ENCODE measurements at places on chromosomes 1 and 21.

DNA sequence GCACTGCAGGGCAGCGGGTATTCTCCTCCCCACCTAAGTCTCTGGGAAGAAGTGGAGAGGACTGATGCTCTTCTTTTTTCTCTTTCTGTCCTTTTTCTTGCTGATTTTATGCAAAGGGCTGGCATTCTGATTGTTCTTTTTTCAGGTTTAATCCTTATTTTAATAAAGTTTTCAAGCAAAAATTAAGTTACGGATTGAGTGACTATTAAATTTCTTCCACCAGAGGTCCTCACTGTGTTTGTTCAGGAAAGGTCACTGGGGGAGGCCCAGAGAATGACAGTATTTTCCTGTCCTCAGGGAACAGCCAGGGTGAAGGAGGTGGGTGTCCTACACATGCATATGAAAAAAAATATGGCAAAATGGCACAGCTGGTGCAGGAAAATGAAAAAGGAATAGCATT is 4.4 kb upstream of the ELF3 start:
- DNase-seq, result no peak

- no peak for DNase-seq
These were observed 97.0 kb downstream of the PLD5 start for GRCh38 chr1:242427519-242427918.

- DNase-seq, result no peak
These were observed 31.0 kb upstream of the TGFBR3 start for GRCh38 chr1:91916811-91917460.

GRCh38 chr1:5312862-5313261 is 658.5 kb downstream of the AJAP1 start:
- DNase-seq, result no peak

GRCh38 chr21:29152916-29153315 is 22.5 kb downstream of the MAP3K7CL start:
- no peak for DNase-seq

DNA sequence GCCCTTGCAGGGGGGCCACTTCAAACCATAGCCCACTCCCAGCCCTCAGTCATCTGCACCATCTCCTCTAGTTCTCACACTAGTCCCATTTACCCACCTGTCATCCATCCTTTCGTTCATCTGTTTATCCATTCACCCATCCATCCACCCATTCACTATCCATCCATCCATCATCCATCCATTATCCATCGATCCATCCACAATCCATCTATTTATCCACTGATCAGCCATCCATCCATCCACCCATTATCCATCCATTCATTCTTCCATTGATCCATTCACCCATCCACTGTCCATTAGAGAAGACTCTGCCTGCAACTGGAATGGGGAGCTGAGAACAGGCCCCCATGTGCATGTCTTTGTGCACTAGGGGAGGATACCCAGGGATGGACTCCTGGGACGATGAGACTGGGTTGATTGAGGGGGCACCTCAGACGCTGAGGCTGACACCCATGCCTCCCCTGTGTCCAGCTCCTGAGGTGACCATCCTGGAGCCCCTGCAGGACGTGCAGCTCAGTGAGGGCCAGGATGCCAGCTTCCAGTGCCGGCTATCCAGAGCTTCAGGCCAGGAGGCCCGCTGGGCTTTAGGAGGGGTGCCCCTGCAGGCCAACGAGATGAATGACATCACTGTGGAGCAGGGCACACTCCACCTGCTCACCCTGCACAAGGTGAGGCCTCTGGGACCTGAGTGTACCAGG is 97.9 kb downstream of the TRIM11 start:
- no peak for DNase-seq

- peak; percentile 47 for DNase-seq
These were observed 36.7 kb downstream of the ATP2B4 start for GRCh38 chr1:203663294-203663693.

GRCh38 chr1:1832820-1833219 is 54.5 kb upstream of the NADK start:
- DNase-seq, result no peak

DNA sequence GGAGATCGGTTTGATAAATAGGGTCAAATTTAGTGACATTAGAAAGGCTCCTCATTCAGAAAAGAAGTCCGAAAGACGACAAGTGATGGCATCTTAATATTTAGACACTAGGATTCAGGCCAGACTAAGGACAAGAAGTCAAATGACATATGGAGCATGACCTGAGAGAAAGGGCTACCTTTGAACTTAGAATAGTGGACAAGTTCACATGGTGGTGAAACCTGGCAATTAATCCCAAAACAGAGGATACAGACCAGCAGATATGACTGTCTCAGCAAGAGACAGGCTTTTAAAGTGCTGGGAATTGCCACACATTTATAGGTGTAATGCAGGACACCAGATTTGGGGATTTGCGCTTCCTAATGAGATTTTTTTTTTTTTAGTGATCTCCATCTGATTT is 145.2 kb downstream of the ZP4 start:
- DNase-seq, result no peak

DNA sequence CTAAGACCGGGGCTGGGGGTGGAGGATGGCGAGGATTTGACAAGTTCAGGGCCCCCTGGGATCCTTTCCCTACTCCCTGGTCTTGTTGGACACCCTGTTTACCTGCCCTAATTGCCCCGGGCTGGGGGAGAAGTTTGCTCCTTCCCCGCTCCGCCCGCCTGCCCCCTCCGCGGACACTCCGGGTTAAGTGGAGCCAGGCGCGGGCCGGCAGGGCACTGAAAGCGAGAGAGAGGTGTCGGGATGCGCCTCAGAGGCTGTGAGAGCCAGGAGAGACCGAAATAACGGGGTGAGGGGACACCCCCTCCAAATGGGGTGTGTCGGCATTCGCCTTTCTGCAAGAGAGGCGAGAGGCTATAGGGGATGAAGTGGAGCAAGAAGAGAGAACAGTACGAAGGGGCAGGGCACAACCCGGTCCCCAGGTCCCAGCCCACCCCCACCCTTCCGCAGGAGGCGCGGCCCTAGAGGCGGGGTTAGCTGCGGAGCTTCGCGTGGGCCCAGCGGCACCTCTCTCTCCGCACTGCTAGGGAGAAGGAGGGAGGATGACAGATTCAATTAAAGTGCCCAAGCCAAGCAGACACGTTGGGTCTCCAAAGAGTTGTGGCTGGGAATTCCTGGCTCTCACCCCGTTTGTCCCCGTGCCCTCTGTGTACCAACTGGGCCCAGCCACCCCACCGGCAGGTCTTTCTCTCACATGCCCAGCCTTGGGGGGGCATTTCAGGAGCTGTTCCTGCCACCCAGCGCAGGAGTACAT is 3.8 kb downstream of the EFNA3 start:
- DNase-seq, result no peak

DNA sequence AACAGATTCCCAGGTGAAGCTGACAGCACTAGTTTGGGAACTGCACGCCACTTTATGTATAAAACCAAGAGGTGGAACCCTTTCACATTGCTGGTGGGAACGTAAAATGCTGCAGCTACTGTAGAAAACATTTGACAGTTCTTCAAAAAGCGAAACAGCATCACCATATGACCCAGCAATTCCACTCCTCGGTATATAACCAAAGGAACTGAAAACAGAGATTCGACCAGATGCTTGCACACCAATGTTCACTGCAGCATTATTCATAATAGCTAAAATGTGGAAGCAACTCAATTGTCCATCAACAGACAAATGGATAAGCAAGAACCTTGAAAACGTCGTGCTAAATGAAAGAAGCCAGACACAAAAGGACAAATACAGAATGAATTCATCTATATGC is 17.5 kb downstream of the RSPH1 start:
- no peak for DNase-seq

DNA sequence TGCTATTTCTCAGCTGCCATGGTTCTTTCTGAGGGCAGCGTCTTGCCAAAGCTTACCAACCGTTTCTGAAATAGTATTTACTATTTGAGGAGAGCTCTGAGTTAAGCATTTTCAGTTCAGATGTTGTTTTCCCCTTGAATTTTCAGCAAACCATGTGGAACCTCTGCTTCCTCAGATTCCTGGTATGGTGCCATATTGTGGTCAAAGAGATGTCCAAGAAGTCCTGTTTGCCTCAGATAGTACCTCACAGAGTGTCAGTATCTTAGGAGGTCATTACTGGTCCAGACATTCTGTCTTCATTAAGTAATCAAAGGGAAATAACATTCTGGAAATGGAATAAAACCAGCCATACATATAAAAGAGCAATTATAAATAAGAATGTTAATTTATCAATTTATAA is 36.6 kb downstream of the VANGL2 start:
- no peak for DNase-seq

DNA sequence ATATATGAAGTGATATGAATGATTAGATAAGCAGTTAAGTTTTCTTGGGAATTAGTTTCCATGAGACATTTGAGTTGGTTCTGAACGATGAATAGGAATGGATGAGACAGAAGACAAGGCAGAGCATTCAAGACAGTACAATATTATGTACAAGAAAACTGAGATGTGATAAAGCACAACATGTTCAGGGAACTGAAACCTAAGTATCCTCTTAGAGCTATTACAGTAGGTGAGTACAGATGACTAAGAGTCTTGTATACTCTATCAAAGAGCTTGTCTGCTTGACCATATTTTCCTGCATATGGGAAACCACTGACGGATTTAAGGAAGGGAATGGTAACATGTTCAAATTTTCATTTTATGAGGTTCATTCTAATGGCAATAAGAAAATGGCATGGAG is 61.6 kb downstream of the NME7 start:
- no peak for DNase-seq

- no peak for DNase-seq
These were observed 3.5 kb downstream of the A3GALT2 start for GRCh38 chr1:33317354-33317753.

- DNase-seq, result peak; percentile 75
These were observed 25.4 kb downstream of the PIGM start for GRCh38 chr1:160006312-160006940.

- no peak for DNase-seq
These were observed 28.0 kb upstream of the DIPK1A start for GRCh38 chr1:92989253-92989652.

GRCh38 chr1:40014253-40014706 is 26.2 kb upstream of the CAP1 start:
- DNase-seq, result peak; percentile 60

DNA sequence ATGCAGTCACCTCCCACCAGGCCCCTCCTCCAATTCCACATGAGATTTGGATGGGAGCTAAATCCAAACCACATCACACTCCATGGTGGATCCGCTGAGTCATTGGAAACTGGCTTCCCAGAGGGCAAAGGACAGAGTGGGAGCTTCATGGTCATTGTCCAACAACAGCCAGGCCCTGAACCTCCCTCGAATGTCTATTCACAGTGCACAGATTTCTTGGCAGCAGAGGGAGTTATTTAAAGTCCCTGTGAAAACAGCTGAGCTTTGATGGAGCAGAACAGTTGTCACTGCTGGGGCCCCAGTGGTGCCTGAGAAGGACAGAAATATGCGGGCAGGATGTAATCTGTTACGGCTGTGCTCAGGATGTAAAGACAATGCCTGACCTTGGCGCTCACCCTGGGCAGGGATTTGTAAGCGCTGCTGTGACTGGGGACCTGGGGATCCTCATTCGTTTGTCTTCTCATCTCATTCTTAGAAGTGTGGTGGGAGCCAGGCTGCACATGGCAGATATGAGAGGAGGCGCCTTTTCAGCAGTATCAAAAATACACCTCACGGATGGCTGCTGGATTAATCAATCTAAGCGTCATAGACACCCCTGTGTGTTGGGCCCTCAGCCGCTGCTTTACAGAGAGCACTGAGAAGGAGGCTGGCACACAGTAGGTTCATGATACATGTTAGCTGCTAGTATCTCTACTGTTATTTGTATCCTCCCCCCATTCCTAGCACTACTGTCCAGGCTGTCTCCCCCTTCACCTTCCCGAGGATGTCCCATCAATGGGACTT is 439.4 kb downstream of the PTPRU start:
- no peak for DNase-seq

DNA sequence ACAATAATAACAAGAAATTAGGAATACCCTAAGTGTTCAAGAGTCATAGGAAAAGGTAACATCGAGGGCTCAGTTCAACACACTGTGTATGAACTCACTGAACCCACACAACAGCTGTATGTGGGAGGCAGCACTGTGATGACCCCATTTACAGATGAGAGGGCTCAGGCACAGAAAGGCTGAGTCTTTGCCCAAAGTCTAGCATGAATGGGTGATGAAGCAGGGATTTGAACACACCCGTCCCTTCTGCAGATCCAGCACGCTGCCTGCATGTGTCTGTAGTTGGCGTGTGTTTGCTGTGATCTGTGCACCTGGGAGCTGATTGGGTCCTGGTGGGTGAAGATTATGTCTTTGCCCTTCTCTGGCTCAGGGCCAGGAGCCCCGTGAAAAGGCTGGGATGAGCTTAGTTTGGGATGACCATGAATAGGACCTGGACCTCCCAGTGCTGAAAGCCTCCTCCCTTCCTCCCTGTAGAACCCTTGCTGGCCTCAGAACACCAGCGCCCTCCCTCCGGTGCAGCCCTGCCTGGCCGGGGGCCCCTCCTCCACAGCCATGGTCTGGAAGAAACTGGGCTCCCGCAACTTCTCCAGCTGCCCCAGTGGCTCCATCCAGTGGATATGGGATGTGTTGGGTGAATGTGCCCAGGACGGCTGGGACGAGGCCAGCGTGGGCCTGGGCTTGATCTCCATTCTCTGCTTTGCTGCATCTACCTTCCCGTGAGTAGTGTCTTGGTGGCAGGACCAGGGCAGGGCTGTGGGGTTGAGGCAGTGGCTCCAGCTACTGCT is 5.2 kb downstream of the SLC66A1 start:
- DNase-seq, result no peak

DNA sequence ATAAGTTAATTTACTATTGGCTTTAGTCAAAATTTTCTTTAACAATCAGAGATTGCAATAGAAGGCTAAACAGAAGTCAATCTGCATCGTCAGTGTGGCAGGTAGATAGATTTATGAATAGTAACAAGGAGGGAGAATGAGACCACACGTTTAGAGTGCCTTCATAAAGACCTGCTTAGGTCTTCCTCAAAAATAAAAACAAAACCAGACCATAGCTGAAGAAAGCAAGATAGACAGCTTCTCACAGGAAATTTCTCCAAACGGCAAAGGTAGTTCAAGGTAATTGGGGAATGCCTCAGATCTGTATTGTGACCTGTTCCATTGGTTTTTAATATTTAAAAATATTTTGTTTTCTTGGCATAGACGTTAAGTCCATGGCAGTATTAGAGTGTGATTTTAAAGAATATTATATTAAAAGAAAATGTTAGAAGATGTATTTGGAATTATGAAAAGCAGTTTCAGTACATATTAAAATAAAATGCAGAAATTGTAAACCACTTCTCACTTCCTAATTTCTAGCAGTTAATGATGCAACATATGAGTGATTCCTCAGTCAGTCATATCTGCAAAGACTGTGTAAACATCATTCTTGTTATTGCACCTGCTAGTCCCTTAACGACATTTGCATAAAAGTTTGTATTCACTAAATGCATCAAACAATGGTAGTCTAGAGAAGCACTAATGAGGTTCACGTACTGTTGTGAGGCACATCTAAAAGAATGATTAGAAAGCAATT is 278.0 kb downstream of the HLX start:
- DNase-seq, result no peak

- DNase-seq, result no peak
These were observed 71.3 kb upstream of the EDEM3 start for GRCh38 chr1:184826001-184826400.

GRCh38 chr1:64171246-64171645 is 32.2 kb upstream of the UBE2U start:
- DNase-seq, result no peak

Data from CD4-positive, alpha-beta T cell treated with Interleukin-2 at 100 ng/mL for 4 hours (primary cell).